Hepatic stellate cell (primary cell): ENCODE measurements at places on chromosomes 1 and 21.

DNA sequence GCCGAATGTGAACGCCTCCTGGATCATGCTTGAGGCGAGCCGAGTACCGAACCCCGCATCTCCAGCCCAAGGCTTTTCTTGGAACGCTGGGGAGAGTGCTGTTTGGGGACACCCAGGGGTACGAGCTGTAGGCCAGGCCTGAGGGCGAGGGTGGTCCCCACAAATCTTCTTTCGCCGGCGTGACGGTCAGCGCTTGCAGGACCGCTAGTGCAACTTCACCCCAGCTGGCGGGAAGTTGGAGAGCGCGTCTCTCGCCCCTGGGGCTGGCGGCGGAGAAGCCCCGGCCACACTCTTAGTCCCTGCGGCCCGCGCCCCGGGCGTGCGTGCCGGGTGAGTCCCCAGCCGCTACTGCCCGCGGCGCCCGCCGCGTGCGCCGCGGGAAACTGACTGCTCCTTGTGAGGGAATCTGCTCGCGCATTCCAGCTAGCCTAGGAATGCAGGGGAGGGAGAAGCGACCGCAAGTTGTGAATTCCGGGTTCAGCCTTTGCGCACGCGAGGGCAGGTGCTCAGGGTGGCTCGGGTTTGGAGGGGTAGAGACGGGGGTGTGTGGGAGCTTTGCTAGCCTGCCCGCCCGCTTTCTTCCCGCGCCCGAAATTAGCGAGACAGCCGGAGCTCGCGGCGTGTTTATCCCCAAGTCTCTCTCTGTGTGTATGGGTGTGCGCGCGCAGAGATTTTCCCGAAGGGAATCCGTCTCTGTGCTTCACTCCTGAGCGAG, 884 bp downstream of the LHX4 start:
- DNase-seq, result peak; percentile 83

- DNase-seq, result no peak
These were observed 111.6 kb downstream of the MATN1 start for GRCh38 chr1:30611741-30612309.

- no peak for DNase-seq
These were observed 91.9 kb upstream of the CACNA1E start for GRCh38 chr1:181391301-181391900.

- DNase-seq, result no peak
These were observed 23.6 kb upstream of the TBX15 start for GRCh38 chr1:119011706-119012105.

DNA sequence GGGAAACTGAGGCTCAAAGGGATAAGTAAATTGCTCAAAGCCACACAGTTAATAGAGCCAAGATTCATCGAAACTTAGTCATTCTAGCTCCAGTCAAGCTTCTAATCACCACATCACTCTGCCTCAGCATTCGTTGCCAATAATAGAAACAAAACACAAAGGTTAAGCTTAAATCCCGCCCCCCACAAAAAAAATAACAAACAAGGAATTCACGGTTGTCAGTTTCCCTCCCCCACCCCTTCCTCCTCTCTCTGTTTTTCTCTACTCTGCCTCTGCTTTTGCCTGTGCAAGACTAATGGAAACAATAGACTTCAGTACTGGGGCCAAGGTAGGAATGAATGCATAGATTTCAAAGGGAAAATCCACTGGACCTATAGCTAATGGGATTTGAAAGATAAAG, 70.7 kb upstream of the ZNF644 start:
- no peak for DNase-seq

GRCh38 chr1:110874324-110875215, 1.6 kb downstream of the CD53 start:
- DNase-seq, result no peak

DNA sequence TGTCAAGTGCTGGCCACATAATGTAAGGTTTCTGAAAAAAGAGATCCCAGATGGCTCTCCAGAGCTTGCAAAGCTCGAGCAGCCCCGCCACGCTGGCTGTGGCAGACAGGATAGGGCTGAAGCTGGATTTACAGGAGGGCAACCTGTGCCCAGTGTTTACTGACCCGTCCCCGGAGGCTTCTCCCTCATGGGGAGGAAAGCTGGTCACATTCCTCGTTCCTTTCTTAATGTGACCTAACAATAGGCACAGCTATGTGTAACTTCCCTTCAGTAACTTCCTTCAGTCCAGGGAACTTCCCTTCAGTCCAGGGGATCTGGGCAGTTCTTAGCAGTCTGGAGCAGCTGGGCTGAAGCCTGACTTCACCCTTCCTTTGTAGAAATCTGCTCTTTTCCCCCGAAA, 7.7 kb downstream of the SLFNL1 start:
- DNase-seq, result no peak

- no peak for DNase-seq
These were observed 80.9 kb downstream of the PCBP3 start for GRCh38 chr21:45724345-45724961.

- DNase-seq, result peak; percentile 36
These were observed 31.6 kb upstream of the NFIA start for GRCh38 chr1:61050541-61051442.

DNA sequence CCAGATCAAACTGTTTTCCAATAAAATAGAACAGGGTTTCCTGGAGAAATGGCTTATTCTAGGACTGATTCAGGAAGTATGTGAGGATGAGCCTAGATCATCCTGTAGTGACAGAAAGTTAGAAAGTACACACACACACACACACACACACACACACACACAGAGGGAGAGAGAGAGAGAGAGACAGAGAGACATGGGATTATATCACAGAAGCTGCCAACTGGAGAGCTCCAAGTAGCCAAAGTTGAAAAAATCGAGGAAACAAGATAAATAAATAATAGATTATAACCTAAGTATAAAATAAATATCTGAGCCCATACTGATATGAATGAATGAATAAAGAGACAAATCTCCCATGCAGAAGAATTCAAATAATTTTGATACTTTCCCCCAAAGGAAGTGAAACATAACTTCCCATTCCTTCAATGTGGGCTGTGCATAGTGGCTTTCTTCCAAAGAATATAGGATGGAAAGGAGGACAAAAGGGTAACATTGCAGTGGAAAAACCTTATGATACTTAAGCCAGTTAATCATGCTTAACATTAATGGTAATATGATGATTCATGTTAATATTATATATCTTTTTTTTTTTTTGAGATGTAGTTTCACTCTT, 171.6 kb downstream of the NTPCR start:
- no peak for DNase-seq

DNA sequence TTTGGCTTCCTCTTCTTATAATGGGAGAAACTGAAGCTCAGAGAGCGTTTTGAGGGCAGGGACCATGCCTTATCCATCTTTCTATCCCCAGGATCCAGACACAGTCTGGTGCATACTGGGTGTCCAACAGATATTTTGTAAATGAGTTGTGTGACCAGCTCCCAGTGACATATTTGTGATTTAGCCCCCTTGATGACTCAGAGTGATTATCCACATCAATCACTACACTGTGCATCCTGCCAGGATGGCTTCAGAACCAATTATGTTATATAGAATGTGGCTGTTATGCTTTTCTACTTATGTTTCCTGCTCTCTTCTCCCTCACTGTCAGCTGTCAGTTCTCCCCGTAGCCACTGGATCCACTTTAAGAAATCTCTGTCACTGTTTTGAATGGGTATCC, 11.3 kb downstream of the OLFML3 start:
- no peak for DNase-seq

GRCh38 chr1:236214761-236215160, 67.0 kb downstream of the ERO1B start:
- DNase-seq, result no peak

DNA sequence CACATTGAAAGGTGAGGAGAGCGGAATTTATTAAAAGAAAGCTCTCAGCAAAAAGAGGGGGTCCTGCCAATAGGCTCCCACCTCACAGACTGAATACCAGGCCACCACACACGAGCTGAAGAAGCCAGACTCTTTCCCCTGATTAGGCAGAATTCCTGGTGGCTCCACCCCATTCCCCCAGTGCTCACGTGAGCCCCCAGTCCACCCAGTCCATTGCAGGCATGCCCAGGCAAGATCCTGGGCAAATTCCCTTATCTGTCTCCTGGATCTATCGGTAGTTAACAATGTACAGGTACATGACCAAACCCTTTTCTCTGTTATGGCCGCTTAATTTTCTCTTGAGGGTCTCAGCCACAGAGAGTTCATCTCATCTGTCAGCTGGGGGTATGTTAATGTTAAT, 54.6 kb upstream of the BTG3 start:
- DNase-seq, result no peak

GRCh38 chr1:160167580-160167979, 16.2 kb downstream of the ATP1A4 start:
- DNase-seq, result no peak

GRCh38 chr1:116292929-116293725, 79.9 kb upstream of the ATP1A1 start:
- DNase-seq, result no peak

DNA sequence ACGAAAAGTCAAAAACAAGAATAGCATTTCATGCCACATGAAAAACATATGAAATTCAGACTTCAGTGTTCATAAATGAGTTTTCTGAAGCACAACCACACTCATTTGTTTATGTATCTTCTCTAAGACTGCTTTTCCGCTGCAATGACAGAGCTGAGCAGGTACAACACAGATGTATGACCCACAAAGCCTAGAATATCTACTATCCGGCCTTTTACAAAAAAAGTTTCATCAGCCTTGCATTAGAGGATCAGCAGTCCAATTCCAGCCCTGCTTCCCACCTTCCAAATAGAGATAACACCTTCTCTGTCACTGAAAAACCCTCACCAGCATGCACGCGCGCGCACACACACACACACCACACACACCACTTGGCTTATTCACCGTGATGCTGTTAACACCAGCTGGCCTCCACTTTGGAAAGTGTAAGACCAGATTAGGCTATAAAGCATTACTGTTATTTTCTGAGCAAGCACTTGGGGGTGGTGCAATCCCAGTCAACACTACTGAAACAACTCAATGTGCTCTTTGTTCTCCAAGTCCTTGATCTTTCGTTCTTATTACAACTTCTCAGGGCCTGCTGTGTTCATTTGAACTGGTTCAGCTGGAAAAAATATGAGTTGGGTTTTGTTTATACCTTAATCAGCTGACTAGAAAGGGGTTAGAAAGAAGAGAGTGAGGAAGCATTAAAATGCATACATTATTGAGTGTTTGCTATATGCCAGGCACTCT, 90.0 kb downstream of the GLUL start:
- no peak for DNase-seq

GRCh38 chr21:42454786-42455185, 41.2 kb downstream of the RSPH1 start:
- DNase-seq, result no peak

GRCh38 chr21:42969193-42969600, 5.2 kb upstream of the PKNOX1 start:
- no peak for DNase-seq

- no peak for DNase-seq
These were observed 133.2 kb downstream of the TGFB2 start for GRCh38 chr1:218478336-218478735.

GRCh38 chr1:193308438-193308837, 122.0 kb upstream of the B3GALT2 start:
- no peak for DNase-seq

GRCh38 chr1:8551057-8551456, 233.1 kb downstream of the SLC45A1 start:
- DNase-seq, result no peak

DNA sequence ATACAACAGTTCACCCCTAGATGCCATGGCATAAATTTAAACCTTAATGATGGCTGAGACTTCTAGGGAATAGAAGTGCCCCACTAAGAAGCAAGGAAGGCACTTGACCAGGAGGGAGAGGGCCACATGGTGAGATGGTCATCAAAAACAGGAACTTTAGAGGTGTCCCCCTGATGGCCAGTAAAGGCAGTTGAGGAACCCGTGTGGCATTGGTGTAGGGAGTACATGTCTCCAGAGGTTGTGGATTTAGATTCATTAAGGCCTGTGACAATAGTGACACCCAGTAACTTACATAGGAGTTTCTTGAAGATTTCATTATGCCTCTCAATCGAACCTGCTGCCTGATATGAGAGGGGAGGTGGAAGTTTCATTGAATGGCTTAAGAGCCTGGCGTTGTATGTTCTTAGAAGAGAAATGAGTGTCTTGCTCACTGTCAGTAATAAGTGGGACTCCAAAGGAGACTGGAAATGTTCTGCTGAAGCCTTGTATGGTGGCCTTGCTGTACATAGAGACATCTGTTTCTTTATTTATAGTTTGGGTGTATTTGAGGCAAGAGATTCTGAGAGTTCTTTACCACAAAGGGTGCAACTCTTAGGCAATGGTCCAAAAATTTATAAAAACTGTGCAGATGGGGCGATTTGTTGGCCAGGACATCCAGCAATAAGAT, 27.9 kb downstream of the EDARADD start:
- DNase-seq, result no peak

- no peak for DNase-seq
These were observed 68.2 kb downstream of the TMEM53 start for GRCh38 chr1:44605914-44606615.

DNA sequence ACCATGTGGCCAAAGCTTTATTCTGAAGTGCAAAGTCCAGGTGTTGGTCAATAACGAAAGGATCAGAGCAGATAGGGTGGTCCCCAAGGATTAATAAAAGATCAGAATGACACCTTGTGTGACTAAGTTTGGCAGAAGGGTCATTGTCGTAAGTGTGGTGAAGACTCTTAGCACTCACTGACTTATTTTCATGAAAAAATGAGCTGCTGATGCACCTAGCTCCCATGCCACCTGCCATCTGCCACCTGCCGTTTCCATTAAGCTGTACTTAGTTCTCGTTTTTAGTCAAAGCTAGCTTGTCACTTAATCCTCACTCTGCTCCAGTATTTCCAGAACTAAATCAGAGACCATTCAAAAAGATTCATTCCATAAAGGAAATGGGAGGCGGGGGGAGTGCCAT, 112.6 kb downstream of the SEC16B start:
- no peak for DNase-seq

DNA sequence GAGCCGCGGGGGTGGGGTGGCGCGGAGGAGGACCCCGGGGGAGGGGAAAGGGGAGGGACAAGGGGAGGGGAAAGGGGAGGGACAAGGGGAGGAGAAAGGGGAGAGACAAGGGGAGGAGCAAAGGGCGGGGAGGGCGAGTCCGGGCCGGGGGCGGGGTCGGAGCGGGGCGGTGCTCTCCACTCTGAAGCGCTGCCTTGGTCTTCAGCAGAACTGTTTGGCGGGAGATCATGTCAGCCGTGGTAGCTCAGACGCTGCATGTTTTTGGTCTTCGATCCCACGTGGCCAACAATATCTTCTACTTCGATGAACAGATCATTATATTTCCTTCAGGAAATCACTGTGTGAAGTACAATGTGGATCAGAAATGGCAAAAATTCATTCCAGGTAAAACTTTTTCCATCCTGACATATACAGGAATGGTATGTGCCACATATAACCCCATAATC, 420 bp downstream of the CFAP57 start:
- peak; percentile 84 for DNase-seq

- DNase-seq, result no peak
These were observed 26.8 kb upstream of the RASAL2 start for GRCh38 chr1:178066908-178067614.

- peak; percentile 37 for DNase-seq
These were observed at the start of gene RSPO1 for GRCh38 chr1:37634244-37634991. TSS of gene RSPO1 (minus strand) at chr1:37634892. CDS start at chr1:37629661, 5,231 bp downstream.

DNA sequence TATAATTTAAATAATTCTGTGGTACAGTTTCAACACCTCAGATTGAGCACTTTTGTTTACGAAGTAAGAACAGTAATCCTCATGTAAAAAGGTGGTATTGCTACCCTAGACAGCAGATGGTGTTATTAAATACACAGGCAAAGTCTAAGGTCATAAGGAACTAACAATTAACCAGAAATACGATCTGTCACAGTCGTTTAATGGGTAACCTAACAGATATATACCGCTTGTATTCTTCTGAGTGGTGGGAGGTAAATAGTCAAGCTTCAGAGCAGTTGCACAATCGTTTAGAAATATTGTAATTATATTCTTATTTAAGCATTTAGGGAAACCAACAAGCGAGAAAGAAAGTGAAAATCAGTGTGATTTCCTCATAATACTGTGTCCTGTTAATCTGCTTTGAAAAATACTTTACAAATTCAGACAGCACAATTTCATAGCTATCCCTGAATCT, 9.8 kb upstream of the IRF2BP2 start:
- DNase-seq, result no peak
